ENCODE measurements at places on chromosomes 11 and 22. TPM values are rescaled to one million over a fixed set of nuclear protein-coding genes. Genes with fewer than 3 reads are reported as not detected.
A peak's percentile ranks its signal among the peaks of the same experiment; 100 is the strongest.

DGCR6L gene
- 60.6 TPM for polyA plus RNA-seq

MAPK12 gene
- 29.1 TPM for polyA plus RNA-seq

DNA sequence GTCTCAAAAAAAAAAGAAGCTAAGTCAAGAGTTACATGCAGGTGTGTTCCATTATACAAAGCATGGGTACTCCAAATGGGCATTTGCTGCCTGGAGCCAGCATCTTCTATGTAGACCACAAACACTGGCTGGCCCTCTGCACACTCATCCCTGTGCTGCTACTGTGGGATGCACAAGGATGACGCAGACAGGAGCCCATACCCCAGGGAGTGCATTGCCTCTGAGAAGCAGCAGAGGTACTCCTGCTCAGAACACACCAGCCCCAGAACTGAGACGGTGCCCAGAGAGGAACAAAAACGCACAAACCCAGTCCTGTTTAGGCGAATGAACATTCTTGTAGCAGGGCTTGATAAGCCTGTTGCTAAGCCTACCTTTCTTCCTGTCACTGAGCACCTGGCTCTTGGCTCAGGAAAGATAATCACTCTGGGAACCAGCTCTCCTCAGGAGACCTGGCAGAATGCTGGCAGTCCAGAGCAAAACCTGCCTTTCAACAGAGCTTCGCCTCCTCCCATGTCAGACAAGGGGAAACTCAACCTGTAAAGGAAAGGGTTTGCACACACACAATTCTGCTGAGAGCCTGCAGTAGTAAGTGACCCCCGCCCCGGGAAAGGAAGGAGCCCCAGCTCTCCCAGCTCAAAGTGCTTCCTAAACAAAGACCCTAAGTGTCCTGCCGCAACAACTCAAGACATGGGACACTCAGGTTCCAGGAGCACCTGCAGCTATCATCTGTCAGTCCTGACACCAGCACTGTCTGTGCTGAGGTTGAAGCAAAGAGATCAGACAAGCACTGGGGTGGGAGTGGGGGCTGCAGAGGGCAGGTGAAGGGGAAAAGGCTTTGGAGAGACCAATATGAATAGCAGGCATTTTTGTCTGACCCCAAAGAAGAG is 145.7 kb downstream of the TENM4 start:
- no peak for DNase-seq

KLHL35 gene
- 6.6 TPM for polyA plus RNA-seq

DNA sequence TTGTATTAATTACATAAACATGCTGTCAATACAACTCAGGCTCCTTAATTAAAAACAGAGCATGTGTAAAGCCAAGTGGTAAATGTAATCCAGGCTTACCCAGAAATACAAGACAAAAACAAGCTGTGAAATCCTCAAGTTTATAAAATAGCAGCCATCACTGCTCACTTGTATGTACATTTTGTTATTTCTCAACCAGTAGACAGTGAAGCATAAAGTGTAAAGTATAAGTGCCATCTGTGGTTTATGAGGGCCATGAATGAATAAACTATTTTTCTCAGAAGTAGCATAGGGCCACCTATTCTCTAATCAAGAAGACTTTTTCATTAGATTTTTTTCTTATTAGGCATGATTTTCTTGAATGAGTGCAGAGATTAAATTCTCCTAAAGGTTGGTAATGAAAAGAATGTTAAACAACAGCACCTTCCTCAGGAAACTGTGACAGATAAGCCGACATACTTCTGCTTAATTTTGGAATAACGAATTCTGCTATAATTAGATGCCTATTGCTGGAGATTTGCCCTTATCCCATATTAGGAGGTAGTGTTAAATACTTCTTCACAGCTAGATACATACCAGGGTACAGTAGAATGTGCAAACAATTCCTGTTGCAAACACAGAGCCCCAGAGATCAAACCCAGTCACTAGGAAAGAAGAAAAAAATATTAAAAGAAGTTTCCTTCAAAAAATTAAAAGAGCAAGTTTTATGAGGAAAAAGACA is 13.0 kb downstream of the SLC5A12 start:
- DNase-seq = no peak

RIMBP3C gene
- polyA plus RNA-seq = 0.41 TPM

GRCh38 chr11:46529095-46529905 is 64.5 kb downstream of the AMBRA1 start:
- DNase-seq = peak; percentile 24

DNA sequence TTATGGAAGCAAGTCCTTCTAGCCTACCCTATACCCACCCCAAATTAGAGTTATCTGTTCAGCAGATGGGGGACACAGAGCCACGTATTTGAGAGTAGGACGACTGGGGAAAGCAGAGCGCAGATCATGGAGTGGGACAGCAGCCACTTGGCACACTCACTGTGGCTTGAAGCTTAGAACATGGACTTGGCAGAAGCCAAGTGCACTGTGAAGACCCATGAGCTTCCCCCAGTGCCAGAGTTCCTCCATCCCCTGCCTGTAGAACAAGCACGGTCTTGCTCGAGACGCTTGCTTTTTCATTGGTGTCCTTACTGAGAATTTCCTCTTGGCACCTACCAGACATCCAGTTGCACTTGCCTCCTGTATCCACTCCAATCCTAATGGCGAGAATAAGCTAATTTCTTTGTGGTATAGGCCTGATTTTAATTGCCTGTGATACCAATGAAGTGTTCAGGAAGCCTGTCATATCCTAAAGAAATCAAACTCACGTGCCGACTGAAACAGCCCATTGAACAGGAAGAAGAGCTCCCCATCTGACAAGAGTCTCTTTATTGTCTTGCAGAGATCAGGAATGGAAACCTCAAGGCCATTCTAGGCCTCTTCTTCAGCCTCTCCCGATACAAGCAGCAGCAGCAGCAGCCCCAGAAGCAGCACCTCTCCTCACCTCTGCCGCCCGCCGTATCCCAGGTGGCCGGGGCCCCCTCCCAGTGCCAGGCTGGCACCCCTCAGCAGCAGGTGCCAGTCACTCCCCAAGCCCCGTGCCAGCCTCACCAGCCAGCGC is 166.9 kb downstream of the NAV2 start:
- no peak for DNase-seq

DNA sequence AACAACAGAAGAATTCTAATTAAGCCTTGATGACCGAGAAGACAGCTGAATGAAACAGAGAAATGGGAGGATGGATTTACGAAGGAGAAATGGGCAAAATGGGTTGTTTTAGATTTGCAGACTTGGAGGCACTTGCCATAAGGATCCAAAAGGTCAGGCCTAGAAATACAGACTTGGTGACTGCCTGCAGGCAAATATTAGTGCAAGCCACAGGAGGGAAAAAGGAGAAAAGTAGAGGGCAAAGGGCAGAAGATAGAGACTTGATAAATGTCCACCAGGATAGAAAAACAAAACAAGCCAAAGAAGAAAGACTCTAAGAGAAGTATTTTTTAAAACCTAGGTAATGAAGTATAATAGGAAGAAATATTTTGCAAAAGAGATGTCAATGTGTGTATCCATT is 13.1 kb downstream of the CCDC34 start:
- DNase-seq = no peak

ASPHD2 gene
- polyA plus RNA-seq = 0.57 TPM

RPS6KA4 gene
- 16.1 TPM for polyA plus RNA-seq

- no peak for DNase-seq
These were observed 11.5 kb downstream of the PARVG start for GRCh38 chr22:44192098-44192815.

- no peak for DNase-seq
These were observed 12.7 kb downstream of the STK33 start for GRCh38 chr11:8581300-8581699.

GRCh38 chr11:78214331-78215194 is 25.8 kb downstream of the USP35 start:
- DNase-seq = no peak

ANGPTL5 gene
- polyA plus RNA-seq = not detected

- DNase-seq = no peak
These were observed 55.4 kb downstream of the HSD17B12 start for GRCh38 chr11:43735961-43736360.

MUC5B gene
- 0.03 TPM for polyA plus RNA-seq

GRCh38 chr11:122232985-122233384 is 117.0 kb upstream of the BLID start:
- DNase-seq = no peak

BIK gene
- polyA plus RNA-seq = not detected

GRCh38 chr11:129380413-129380812 is 4.8 kb downstream of the BARX2 start:
- no peak for DNase-seq

DNA sequence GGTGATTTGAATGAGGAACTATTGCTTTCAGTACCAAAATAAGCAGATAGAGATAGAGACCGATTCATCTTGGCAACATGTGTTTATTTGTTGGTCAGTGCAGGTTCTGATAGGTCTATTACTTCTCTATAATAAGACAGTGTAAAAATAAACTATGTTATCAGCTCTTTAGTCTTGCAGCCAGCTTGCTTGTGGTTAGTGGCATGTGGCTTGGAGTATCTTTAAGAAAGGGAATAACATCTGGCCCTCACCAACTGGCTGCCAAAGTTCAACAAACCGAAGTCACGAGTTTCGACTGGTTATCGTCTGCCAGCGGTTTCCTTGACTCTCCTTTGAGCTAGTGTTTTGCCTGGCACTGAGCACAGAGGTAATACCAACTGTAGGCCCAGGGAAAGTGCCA is 71.8 kb downstream of the CTTN start:
- DNase-seq = no peak

- no peak for DNase-seq
These were observed 148.6 kb downstream of the NXPE2 start for GRCh38 chr11:114826910-114827442.

DNA sequence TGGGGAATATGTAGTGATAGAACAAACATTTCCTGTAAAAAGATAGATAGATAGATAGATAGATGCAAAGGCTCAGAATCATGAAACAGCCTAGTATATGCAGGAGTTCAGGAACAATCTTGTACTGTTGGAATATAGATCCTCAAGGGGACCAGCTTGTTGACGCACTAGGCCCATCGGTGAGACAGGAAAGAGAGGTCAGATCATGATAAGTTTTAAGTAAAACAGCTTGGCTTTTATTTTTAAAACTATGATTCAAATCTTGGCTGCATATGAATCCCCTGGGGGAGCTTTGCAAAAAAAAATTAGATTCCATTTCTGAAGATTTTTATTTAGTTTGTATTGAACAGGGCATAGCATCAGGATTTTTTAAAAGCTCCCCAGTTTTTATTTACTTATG is 185.8 kb downstream of the TRPC6 start:
- no peak for DNase-seq

GRCh38 chr11:28858076-28858475 is 749.9 kb downstream of the METTL15 start:
- no peak for DNase-seq

DNA sequence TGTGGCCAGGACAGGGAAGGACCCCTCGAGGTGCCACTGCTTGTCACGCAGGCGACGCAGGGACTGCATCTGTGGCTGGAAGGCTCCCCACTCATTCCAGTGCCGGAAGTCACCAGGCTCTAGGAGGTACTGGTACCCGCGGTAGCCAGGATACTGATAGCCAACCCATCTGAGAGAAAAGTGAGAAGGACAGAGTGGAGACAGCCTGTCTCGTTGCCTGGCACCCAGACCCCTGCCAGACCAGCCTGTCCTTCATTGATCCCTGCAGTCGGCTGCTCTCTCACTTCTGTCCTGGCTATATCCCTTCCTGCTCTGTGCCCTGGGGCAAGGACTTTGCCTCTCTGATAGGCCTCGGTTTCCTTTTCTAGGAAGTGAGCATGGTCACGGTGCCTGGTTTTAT is 9.6 kb upstream of the TPST2 start:
- DNase-seq = no peak

DNA sequence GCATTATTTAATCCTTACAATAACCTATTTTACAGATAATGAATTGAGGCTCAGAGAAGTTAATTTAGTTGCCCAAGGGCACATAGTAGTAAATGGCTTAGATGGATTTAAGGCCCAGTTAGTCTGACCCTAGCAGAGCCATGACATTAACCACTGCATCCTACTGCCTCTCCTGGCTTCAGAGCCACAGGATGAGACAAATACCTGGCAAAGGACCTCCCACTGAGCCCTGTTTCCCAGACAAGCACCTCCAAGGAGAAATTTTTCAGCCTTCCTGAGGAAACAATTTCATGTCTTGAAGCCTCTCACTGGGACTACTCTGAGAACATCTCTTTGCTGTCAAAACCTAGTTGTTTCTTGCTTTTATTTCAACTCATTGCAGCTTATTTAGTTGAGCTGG is 28.4 kb downstream of the IZUMO1R start:
- no peak for DNase-seq

- DNase-seq = no peak
These were observed 84.6 kb upstream of the IZUMO1R start for GRCh38 chr11:94219771-94220170.

GRCh38 chr11:64364435-64364834 is 5.5 kb downstream of the RPS6KA4 start:
- no peak for DNase-seq

GRCh38 chr11:12963792-12964536 is 45.2 kb upstream of the RASSF10 start:
- DNase-seq = peak; percentile 47

- no peak for DNase-seq
These were observed 70.5 kb downstream of the JAM3 start for GRCh38 chr11:134139303-134139872.

XNDC1N gene
- 4.1 TPM for polyA plus RNA-seq

- DNase-seq = no peak
These were observed 16.4 kb downstream of the FRMD8 start for GRCh38 chr11:65402790-65403189.

DNA sequence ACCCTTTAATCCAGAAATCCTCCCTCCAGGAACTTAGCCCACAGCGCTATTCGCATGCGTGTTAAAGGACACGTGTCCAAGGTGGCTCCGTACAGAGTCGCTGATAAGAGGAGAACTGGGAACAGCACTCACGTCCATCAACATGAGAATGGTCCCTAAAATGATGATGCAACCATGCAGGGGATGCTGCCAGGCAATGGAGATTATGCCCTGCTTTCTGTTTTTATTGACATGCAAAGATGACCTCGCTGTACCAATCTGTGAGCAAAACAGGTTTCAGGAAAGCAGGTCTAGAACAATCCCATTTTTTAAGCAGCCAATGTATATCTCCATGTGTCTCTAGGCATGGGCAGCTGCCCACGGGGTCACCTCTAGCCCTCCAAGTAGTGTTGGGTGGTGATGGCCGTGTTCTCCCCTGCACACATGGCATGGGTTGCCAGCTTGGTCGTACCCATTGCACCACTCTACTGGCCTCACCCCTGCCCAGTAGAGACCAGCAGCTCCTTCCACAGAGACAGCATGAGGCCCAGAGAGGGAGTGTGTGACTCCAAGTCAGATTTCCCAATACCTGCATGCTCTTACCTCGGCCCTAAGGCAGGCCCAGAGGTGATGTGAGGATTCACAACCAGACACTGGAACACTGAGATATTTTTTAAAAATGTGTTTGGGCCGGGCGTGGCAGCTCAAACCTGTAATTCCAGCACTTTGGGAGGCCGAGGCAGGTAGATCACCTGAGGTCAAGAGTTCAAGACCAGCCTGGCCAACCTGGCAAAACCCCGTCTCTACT is 68.3 kb upstream of the LINC01488 start:
- no peak for DNase-seq

DNA sequence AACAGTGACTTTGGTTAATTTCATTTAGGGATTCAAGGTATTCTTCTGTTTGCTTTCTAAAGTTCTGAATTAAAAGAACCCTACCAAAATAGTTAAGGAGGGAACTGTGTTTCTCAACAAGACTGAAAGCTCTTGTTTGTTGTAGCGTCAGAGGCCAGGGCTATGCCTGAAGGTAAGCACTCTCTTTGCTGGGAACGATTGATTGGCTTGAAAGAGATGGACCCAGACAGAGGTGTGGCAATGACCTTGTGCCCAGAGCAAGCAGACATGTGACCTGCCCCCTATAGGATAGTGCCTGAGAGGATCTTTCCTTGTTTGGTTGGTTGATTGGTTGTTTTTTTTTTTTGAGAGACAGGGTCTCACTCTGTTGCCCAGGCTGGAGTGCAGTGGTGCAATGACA is 68.3 kb upstream of the CECR2 start:
- no peak for DNase-seq

RNF169 gene
- polyA plus RNA-seq = 15.5 TPM

Data from hindlimb muscle (tissue), 1 donor.